Forelimb muscle (tissue), 1 donor: ENCODE measurements at places on chromosomes 11 and 22. TPM values are rescaled to one million over a fixed set of nuclear protein-coding genes. Genes with fewer than 3 reads are reported as not detected.

DNA sequence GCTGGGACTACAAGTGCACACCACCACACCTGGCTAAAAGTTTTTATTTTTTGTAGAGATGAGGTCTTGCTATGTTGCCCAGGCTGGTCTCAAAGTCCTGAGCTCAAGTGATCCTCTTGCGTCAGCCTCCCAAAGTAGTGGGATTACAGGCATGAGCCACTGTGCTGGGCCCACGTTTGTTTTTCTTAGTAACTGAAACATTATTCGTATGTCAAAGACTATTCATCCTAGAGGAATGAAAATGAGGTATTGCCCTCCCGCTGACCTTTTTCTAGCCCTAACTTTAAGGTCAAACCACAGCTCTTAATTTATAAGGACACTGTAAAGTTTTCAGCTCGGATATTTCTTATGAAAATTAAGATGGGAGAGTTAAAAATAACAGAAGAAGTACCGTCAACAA lies 33.2 kb upstream of the PAX6 start:
- DNase-seq: no peak

CTSF gene
- 22.6 TPM for polyA plus RNA-seq

GRCh38 chr22:37657590-37658132 lies 862 bp upstream of the PDXP start:
- DNase-seq: no peak

DNA sequence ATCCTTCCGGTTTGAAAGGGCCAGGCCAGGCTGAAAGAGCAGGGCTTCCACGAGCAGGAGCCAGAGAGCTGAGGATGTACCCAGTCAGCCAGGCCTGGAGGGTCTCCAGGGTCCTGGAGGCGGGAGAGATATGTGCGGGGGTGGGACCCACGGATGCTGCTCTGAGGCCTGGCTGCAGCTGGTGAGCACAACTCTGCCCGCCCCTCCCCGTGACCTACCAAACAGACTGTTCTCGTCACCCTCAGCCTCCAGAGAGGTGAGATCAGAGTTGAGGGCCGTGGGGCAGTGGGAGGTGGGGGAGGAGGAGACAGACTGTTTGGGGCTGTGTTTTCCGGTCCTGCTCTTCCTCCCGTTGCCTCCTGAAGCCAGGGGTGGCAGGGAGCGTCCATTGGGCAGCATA lies 42.2 kb downstream of the TRIOBP start:
- DNase-seq: no peak

DNA sequence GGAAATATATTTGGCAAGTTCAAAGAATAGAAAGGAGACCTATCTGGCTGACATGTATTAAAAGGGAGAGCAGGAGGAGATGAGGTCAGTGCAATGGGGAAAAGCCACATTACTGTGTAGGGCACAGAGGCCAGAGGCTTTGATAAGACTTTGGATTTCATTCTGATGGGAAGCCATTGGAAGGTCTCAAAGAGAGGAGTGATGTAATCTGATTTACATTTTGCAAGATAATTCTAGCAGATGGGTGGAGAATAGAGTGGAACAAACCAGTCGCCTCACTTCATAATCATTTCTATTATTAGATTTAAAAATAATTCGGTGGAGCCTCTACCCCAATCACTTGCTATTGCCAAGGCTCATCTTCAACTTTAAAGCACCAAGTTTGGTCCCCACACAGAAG lies 278.4 kb upstream of the ZC3H12C start:
- DNase-seq: no peak

INS gene
- polyA plus RNA-seq: not detected

DNA sequence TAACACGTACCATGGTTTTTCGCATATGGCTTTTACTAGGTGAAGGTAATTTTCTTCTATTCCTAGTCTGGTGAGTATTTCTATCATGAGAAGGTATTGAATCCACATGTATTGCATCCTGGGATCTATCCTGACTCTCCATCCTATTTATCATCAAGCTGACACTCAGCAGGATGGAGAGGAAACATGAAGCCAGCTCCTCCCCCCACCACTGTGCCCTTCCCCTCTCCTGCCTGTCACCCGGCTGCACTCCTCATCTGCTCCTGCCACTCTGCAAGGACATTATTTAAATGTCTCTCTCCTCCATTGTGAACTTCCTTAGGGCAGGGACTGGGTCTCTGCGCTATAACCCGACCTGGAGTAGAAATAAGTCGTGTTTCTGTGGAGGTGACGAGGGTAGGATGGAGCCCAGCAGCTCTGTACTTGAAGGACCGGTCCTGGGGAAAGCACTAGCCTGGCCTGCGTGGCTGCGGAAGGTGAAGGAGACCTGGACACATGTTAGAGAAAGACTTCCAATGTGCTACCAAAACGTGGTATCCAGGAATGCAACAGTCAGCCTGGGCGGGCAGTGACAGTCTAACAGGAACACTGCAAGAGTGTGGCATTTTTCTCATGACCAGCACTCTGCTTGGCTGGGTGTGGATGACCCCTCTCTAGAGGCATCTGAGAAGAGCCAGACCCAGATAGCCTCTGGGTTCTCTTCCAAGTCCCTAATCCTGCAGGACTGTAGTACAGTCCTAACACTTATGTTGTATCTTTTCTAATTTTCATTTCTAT lies 111.2 kb downstream of the MICAL3 start:
- no peak for DNase-seq

GRCh38 chr11:2177076-2177475 lies 5.5 kb upstream of the TH start:
- no peak for DNase-seq

DNA sequence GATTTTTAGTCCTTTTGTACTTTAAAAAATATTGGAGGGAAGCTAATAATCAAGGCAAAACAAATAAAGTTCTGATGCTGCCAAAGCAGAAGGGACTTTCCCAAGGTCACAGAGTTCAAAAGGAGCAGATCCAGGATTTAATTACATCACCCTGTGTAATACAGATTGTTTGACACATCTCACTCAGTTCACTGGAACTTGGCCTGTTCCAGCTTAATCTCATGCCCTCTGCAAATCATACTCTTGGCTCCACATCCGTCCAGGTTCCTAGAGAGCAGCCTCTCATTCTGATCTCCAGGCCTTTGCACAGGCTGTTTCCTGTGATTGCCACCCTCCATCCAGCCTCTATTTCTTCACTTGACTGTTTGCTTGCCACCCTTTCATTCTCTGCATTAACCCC lies 151.7 kb downstream of the SPON1 start:
- DNase-seq: no peak
